ENCODE measurements at places on chromosomes 2 and 18. TPM values are rescaled to one million over a fixed set of nuclear protein-coding genes. Genes with fewer than 3 reads are reported as not detected.

GRCh38 chr18:10230072-10230471, 224.4 kb upstream of the APCDD1 start:
- no peaks in the 10 kb centered on the region for H3K27me3 ChIP-seq
- no peak for DNase-seq
- H3K4me3 ChIP-seq: no peak overlapping the region
- no peak overlapping the region for H3K27ac ChIP-seq

DNA sequence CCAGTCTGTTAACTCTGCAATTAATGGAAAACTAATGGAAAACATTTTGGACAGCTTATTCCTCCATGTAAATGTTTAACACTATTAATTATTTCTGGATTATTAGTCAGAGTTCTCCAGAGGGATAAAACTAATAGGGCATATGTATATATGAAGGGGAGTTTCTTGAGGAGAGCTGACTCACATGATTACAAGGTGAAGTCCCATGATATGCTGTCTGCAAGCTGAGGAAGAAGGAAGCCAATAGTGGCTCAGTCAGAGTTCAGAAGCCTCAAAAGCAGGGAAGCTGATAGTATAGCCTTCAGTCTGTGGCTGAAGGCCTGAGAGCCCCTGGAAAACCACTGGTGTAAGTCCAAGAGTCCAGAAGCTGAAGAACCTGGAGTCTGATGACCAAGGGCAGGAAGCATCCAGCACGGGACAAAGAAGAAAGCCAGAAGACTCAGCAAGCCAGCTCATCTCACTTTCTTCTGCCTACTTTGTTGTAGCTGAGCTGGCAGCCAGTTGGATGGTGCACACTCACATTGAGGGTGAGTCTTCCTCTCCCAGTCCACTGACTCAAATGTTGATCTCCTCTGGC, 136.0 kb downstream of the PTH2R start:
- DNase-seq: no peak
- no peak overlapping the region for H3K4me3 ChIP-seq
- peaks cover 1% of the 10 kb centered on the region for H3K27me3 ChIP-seq
- no peak overlapping the region for H3K27ac ChIP-seq
- peaks cover 4% of the 10 kb centered on the region for H3K4me1 ChIP-seq

GRCh38 chr2:71618327-71619113, 165.2 kb downstream of the DYSF start:
- no peak overlapping the region for H3K4me3 ChIP-seq
- H3K4me1 ChIP-seq: no peaks in the 10 kb centered on the region
- peak; percentile 7 for DNase-seq
- no peaks in the 10 kb centered on the region for H3K27me3 ChIP-seq

DNA sequence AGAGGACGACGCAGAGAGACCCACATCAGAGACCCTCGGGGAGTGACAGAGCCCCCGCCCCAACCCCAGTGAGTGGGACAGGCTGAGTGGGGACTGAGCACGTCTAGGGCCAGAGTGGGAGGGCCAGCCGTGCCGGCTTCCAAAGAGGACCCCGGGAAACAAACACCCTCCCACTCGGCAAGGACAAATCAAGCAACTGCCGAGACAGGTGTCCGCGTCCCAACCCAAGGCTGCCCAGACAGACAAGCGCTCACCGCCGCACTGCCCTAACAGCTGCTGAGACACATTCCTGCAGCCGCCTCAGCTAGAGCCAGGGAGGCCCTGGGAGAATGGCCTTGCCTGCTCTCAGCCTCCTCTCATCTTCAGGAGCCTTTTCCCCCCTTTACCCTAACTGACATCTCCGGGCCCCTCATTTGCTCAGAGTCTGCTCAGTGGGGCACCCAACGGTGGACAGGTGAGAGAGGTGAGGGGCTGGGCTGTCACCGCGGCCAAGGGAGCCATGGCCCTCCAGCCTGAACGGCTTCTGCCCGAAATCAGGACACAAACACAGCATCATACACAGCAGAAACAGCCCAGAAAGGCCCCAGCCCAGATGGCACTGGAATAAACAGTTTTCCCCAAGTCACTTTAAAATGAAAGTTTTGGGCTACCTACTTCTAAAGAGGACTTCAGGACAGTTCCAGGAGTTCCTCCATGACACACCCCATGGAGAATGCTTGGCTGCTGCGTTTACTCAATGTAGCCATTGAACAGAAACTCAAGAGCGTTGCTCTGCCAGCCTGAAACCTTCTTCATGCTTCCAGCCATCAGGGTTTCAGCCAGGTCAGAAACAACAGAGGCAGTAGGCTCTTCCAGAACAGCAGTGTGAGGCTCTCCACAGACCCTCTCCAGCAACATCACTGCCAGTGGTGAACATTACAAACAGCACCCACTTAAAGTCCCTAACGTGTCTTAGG, 23.6 kb downstream of the SLC66A2 start:
- H3K36me3 ChIP-seq: peaks cover 61% of the 10 kb centered on the region
- H3K27ac ChIP-seq: no peak overlapping the region
- H3K4me3 ChIP-seq: no peak overlapping the region
- no peak for DNase-seq
- no peaks in the 10 kb centered on the region for H3K4me1 ChIP-seq
- no peaks in the 10 kb centered on the region for H3K27me3 ChIP-seq

GRCh38 chr2:172836827-172837226, 101.2 kb downstream of the RAPGEF4 start:
- H3K27me3 ChIP-seq: peaks cover 20% of the 10 kb centered on the region
- H3K4me3 ChIP-seq: no peak overlapping the region
- H3K27ac ChIP-seq: no peak overlapping the region
- H3K4me1 ChIP-seq: peaks cover 5% of the 10 kb centered on the region
- no peaks in the 10 kb centered on the region for H3K36me3 ChIP-seq

- H3K27me3 ChIP-seq: peaks cover 2% of the 10 kb centered on the region
- H3K4me1 ChIP-seq: peaks cover 7% of the 10 kb centered on the region
- H3K27ac ChIP-seq: no peak overlapping the region
Observed at GRCh38 chr2:70643715-70644114, 90.1 kb upstream of the TGFA start.

- no peak overlapping the region for H3K27ac ChIP-seq
- no peaks in the 10 kb centered on the region for H3K4me1 ChIP-seq
- no peak overlapping the region for H3K4me3 ChIP-seq
- peaks cover 9% of the 10 kb centered on the region for H3K27me3 ChIP-seq
Observed at GRCh38 chr18:56124186-56124585, 514.2 kb downstream of the TXNL1 start.

DNA sequence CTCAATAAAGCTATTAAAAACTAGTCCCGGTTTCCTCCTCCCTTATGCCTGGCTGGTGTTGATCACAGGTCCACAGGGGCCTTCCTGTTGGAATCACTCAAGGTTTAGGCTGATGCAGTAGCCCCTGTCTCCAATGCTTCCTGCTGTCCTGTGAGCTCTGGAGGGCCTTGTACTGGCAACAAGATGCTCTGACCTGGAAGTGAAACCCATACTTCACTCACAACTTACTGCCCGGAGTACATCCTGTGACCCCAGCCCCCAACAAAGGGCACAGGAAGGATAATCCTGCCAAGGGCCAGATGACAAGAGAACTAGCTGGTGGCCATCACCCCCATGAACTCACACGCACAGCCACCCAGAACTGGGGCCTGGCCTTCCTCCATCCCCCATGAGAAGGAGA, 50.3 kb downstream of the ZBTB7C start:
- H3K4me1 ChIP-seq: no peaks in the 10 kb centered on the region
- H3K36me3 ChIP-seq: no peaks in the 10 kb centered on the region
- no peak overlapping the region for H3K27ac ChIP-seq

DNA sequence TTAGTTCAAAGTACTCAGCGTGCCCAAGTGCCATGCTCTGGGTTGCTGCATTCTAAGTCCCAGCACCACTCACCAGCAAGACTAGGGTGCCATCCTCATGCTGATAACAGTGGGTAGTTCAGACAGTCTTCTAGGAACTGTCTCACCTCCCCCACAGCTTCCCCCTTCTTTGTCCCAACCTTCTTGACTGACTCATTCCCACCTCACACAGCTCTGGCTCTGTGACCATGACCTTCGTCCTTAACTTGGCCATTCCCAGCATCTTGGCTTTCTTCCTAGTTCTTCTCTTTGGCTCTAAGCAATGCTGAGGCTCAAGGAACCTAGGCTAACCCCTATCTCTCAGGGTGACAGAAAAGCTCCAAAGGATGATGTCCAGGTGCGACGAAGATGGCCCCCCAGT, 20.0 kb upstream of the CXCR4 start:
- H3K36me3 ChIP-seq: no peaks in the 10 kb centered on the region
- H3K4me3 ChIP-seq: no peak overlapping the region
- H3K27ac ChIP-seq: no peak overlapping the region

GRCh38 chr2:71784734-71785511, 331.6 kb downstream of the DYSF start:
- no peaks in the 10 kb centered on the region for H3K36me3 ChIP-seq
- no peak overlapping the region for H3K27ac ChIP-seq
- no peak overlapping the region for H3K4me3 ChIP-seq
- no peak for DNase-seq
- H3K27me3 ChIP-seq: no peaks in the 10 kb centered on the region

GRCh38 chr2:149082079-149082478, 43.6 kb downstream of the LYPD6B start:
- H3K4me3 ChIP-seq: no peak overlapping the region
- peaks cover 40% of the 10 kb centered on the region for H3K27me3 ChIP-seq
- no peaks in the 10 kb centered on the region for H3K36me3 ChIP-seq

DNA sequence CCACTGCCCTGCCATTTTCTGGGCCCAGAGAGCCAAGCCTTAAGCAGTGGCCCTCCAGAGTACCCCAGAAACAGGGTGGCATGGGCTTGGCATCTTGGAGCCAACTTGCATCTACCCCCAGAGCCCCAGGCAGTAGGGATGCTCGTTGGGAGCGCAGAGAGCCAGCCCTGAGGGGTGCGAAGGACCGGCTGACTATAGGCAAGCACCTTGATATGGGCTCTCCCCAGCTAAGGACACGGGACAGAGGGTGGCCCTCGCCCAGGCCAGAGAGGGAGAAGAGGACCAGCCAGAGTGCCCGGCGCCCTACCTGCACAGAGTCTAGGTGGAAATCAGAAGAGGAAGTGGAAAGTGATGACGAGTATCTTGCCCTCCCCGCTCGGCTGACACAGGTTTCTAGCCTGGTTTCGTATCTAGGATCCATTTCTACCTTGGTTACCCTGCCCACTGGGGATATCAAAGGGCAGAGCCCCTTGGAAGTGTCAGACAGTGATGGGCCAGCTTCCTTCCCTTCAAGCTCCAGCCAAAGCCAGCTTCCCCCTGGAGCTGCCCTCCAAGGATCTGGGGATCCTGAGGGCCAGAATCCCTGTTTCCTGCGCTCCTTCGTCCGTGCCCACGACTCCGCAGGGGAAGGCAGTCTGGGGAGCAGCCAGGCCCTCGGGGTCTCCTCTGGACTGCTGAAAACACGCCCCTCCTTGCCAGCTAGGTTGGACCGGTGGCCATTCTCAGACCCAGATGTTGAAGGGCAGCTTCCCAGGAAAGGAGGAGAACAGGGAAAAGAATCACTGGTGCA, 16.2 kb downstream of the CEP68 start:
- no peaks in the 10 kb centered on the region for H3K27me3 ChIP-seq
- no peak for DNase-seq
- H3K36me3 ChIP-seq: peaks cover 41% of the 10 kb centered on the region
- H3K27ac ChIP-seq: no peak overlapping the region
- H3K4me3 ChIP-seq: no peak overlapping the region

GRCh38 chr2:86648681-86649080, 25.0 kb upstream of the RNF103 start:
- no peak overlapping the region for H3K4me3 ChIP-seq
- no peaks in the 10 kb centered on the region for H3K36me3 ChIP-seq
- no peak for DNase-seq
- H3K27ac ChIP-seq: no peak overlapping the region
- H3K27me3 ChIP-seq: peaks cover 2% of the 10 kb centered on the region

DNA sequence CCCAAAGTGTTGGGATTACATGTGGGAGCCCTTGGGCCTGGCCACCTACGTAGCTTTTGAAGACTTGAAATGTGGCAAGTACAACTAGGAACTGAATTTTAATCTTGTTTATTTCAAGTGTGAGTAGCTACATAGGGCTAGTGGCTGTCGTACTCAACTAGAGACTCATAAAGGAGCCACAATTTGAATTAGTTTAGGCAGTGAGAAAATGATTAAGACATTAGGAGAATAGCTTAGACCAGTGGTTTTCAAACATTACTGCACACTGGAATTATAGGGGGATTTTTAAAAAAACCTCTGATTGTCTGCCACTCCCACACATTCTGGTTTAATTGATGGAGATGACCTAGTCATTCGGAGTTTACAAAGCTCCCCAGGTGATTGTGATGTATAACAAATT, 127.1 kb downstream of the FMNL2 start:
- peaks cover 9% of the 10 kb centered on the region for H3K4me1 ChIP-seq
- H3K27ac ChIP-seq: no peak overlapping the region
- H3K27me3 ChIP-seq: peaks cover 21% of the 10 kb centered on the region

GRCh38 chr2:120888851-120889250, 153.2 kb downstream of the GLI2 start:
- H3K4me1 ChIP-seq: no peaks in the 10 kb centered on the region
- no peak for DNase-seq
- H3K4me3 ChIP-seq: no peak overlapping the region
- H3K27ac ChIP-seq: no peak overlapping the region
- H3K27me3 ChIP-seq: no peaks in the 10 kb centered on the region

- H3K4me3 ChIP-seq: no peak overlapping the region
- no peak for DNase-seq
- no peaks in the 10 kb centered on the region for H3K4me1 ChIP-seq
- H3K27me3 ChIP-seq: peaks cover 4% of the 10 kb centered on the region
- peaks cover 4% of the 10 kb centered on the region for H3K36me3 ChIP-seq
Observed at GRCh38 chr2:216651351-216651881, 18.2 kb downstream of the IGFBP2 start.

GRCh38 chr2:33064349-33064801, 117.6 kb downstream of the LTBP1 start:
- no peak overlapping the region for H3K4me3 ChIP-seq
- no peak for DNase-seq
- H3K36me3 ChIP-seq: no peaks in the 10 kb centered on the region
- no peak overlapping the region for H3K27ac ChIP-seq

GRCh38 chr2:105299290-105299689, 30.2 kb downstream of the TGFBRAP1 start:
- H3K27ac ChIP-seq: no peak overlapping the region
- peaks cover 45% of the 10 kb centered on the region for H3K36me3 ChIP-seq

RASGRP3 gene
- total RNA-seq: 2.5 TPM

SCN2A gene
- not detected for total RNA-seq

CFAP53 gene
- total RNA-seq: 0.51 TPM

TEX44 gene
- not detected for total RNA-seq
